ENCODE measurements at places on chromosomes 4 and X.
A peak's percentile ranks its signal among the peaks of the same experiment; 100 is the strongest.

DNA sequence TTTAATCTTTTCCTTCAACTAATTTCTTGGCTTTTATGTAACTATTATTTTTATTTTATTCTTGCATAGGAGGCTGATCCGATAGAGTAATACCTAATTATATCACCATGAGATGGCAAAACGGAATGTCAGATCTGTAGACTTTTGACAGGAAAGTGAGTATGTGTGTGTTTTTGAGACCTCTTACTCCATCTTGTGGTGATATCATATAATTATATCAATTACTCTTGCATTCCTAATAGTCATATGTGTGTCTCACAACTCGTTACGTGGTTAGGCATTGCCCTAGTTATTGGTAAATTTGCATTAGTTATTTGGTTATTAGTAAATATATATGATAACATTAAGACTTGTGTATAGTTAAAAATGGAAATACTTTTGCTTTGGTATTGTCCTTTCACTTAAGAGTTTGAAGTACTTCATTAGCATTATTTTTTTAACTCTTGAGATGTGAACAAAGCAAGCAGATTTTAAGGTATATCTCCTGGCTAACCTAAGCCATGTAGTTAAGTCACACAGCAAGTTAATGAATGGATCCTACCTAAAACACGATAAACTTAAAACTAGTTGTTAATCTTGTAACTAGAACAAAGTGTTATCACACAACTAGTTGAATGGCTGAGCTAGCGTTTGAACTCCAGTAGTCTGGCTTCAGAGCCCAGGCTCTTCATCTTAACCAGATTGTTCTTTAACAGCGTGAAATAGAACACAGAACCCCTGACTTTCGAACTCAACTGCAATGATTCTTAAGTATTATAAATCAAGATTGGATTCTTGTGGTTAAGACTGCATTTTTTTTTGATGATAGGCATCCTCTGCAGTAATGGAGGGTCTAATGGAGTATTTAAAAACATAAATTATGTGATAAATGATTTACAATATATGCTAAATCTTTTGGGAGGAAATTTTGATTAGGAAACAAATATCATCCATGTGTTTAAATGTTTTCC lies 67.1 kb downstream of the PGRMC2 start:
- no peak for DNase-seq

GRCh38 chr4:31020363-31020762 lies 300.2 kb downstream of the PCDH7 start:
- DNase-seq: no peak

- DNase-seq: peak; percentile 82
These were observed at the start of gene FMR1 for GRCh38 chrX:147911192-147912022. Gene FMR1 (plus strand): TSS chrX:147911919. CDS start chrX:147912180, 261 bp downstream.

- no peak for DNase-seq
These were observed 124.7 kb upstream of the CPEB2 start for GRCh38 chr4:14877246-14878225.

GRCh38 chrX:39777623-39778025 lies 320.1 kb downstream of the BCOR start:
- no peak for DNase-seq

Measured in stimulated activated naive CD4-positive, alpha-beta T cell (primary cell).